Osteocyte (in vitro differentiated cells): ENCODE measurements at places on chromosomes 6 and 20. TPM values are rescaled to one million over a fixed set of nuclear protein-coding genes. Genes with fewer than 3 reads are reported as not detected.
A peak's percentile ranks its signal among the peaks of the same experiment; 100 is the strongest.

The NHLRC1 gene
- 1.0 and 1.5 TPM in 2 replicates for total RNA-seq

The CARMIL1 gene
- total RNA-seq = 14.9 and 16.0 TPM in 2 replicates

The APOM gene
- 2.2 and 4.0 TPM in 2 replicates for total RNA-seq

The PHACTR3 gene
- total RNA-seq = not detected in 2 replicates

DNA sequence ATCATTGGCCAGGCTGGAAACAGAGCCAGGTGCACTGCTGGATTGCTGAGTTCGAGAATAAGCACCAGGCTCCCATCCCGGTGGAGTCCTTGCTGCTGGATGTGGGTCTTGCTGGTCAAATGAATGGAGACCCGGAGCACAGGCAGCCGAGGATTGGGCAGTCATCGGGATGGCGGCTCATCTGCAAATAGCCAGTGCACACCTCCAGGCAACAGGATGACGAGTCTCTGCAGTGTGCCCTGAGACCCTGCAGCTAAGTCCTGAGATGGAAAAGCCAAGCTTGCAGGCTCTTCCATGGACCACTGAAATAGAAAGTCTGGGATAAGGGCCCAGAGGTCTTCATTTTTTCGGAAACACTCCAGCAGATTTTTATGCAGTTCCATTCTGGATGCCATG lies 143.5 kb downstream of the WDR27 start:
- no peak overlapping the region for H3K27ac ChIP-seq
- no peak for DNase-seq
- no peaks in the 10 kb centered on the region for H3K27me3 ChIP-seq
- no peaks in the 10 kb centered on the region for H3K4me1 ChIP-seq
- no peak overlapping the region for H3K4me3 ChIP-seq

DNA sequence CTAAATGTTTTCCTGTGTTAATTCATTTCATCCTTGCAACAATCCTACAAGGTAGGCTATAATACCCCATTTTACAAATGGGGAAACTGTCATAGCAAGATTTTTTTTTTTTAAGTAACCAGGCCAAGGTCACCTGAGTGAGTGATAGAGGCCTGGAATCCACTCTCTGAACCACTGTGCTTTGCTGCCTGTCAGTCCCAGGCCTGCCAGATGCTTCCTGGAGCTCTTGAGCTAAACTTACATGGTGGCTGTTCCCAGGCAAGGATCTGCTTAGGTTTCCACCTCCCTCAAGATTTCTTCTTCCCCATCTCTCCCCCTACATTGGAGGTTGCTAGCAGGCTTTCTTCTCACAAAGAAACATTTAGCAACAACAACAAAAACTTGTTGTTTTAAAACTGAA lies 32.7 kb upstream of the RNF8 start:
- peaks cover 16% of the 10 kb centered on the region for H3K36me3 ChIP-seq
- DNase-seq = peak; percentile 6

DNA sequence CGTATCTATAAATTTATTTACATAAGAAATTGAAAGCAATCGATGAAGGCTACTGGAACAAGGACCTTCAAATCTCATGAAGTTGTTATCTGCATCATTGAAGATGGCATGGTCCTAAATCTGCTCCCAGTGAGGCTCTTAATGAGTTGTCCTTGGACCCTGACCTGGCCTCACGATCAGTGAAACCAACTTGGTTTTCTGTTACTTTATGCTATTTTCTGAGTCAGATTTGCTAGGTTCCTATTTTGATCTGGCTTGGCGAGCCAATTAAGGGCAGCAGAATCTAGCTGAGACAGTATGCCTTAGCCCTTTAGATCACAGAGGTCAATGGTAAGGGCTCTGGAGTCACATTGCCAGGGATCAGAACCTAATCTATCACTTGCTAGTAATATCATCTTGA lies 30.1 kb upstream of the NOX3 start:
- H3K4me3 ChIP-seq = no peak overlapping the region
- no peaks in the 10 kb centered on the region for H3K36me3 ChIP-seq
- H3K4me1 ChIP-seq = peaks cover 10% of the 10 kb centered on the region
